ENCODE measurements at places on chromosomes 6 and 20. TPM values are rescaled to one million over a fixed set of nuclear protein-coding genes. Genes with fewer than 3 reads are reported as not detected.
A peak's percentile ranks its signal among the peaks of the same experiment; 100 is the strongest.

DNA sequence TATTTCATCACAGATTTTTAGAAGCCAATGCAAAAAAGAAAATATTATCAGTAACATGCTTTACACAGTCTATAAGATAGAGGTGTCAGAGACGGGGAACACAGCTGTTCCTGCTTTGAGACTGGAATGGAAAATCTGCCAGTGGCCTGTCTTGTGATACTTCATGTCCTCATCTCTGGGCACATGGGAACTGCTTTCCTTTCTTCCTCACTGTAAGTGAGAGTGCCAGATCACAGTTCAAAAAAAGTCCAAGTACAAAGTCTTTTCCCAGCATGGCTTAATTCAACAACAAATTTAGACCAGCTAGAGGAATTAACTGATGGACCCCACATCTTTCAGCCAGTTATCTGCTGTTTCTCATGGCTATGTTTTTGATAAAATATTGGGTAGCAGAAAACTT, 490.4 kb downstream of the CDKAL1 start:
- peak overlapping the region; percentile 19 for H3K27ac ChIP-seq
- H3K27me3 ChIP-seq: no peaks in the 10 kb centered on the region
- H3K4me3 ChIP-seq: no peak overlapping the region
- H3K36me3 ChIP-seq: peaks cover 19% of the 10 kb centered on the region

GRCh38 chr20:33005132-33005566, 916 bp upstream of the SUN5 start:
- no peaks in the 10 kb centered on the region for H3K36me3 ChIP-seq
- no peak overlapping the region for H3K27ac ChIP-seq
- peaks cover 19% of the 10 kb centered on the region for H3K27me3 ChIP-seq

DNA sequence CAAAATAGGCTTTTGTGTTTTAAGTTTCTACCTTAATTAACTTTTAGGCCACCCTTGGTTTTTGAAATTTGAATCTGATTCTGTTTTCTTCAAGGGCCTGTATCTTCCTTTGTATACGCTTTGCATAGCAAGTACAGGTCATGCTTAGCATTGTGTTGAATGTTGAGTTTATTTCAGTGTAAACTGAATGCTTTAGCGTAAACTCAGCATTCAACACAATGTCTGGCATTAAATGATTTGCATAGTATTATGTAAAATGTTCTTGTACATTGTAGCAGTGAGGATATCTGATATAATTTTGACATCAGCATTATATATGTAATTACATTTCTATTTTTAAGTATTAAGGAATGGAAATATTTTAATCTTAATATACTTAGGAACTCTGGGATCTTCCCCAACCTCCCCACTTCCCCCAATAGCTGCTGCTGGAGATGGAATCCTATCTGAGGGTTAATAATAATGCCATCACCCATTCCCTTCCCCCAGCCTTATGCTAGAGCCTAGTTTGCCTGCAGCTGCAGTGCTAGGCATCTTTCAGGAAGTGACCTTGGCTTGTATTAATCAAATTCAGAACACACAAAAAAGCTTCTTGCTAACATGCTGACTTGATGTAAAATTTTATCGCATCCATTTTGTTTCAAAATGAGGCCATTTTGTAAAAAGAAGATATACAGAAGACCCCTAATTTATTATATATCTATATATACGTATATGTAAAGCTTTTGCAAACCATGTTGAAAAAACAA, 73.1 kb downstream of the NCOA3 start:
- peak overlapping the region; percentile 59 for H3K4me3 ChIP-seq
- no peaks in the 10 kb centered on the region for H3K27me3 ChIP-seq
- DNase-seq: no peak
- H3K36me3 ChIP-seq: peaks cover 11% of the 10 kb centered on the region
- peak overlapping the region; percentile 84 for H3K27ac ChIP-seq

DNA sequence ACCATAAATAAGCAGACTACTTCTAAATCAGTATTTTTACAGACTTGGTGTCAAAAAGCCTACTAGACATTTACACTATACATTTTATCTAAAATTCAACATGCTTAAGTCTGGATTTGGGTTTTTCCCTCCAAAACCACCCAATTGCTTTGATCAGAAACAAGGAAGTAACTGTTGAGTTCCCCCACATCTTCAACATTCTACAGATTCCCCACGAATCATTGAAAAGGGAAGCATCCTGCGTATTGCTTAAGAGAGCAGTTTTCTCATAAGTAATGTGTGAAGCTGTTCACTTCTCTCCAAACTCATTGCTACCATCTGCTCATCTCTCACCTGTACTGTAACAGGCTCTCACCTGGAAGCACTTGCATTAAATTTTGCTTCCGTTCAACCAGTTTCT, 36.4 kb upstream of the RNF144B start:
- peaks cover 9% of the 10 kb centered on the region for H3K4me1 ChIP-seq
- H3K4me3 ChIP-seq: no peak overlapping the region
- no peaks in the 10 kb centered on the region for H3K36me3 ChIP-seq
- no peak for DNase-seq
- no peak overlapping the region for H3K27ac ChIP-seq

GRCh38 chr6:63267046-63267445, 52.7 kb downstream of the LGSN start:
- H3K4me3 ChIP-seq: no peak overlapping the region
- H3K4me1 ChIP-seq: no peaks in the 10 kb centered on the region
- no peaks in the 10 kb centered on the region for H3K36me3 ChIP-seq
- DNase-seq: no peak
- no peak overlapping the region for H3K27ac ChIP-seq

DNA sequence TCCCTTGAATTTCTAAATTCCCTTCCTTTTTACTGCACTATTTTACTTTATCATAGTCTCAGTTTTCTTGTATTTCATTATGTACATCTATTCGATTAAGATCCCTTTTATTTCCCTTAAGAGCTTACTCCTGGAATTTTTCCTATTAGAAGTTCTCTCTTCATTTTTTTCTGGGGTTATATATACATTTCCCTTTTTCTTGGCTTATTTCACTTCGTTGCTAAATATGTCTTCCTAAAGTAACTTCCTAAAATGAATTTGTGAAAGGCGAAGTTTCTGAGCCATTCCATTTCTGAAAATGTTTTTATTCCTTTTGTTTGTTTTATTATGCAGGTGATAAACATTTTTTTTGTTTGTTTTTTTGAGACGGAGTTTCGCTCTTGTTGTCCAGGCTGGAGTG, 5.9 kb upstream of the CD109 start:
- H3K27ac ChIP-seq: no peak overlapping the region
- H3K4me3 ChIP-seq: no peak overlapping the region
- H3K4me1 ChIP-seq: no peaks in the 10 kb centered on the region
- no peaks in the 10 kb centered on the region for H3K36me3 ChIP-seq
- peaks cover 23% of the 10 kb centered on the region for H3K27me3 ChIP-seq
- DNase-seq: no peak

The NRSN1 gene
- total RNA-seq: 0.17 TPM

All from type B pancreatic cell (in vitro differentiated cells).